Amygdala (tissue), 56 donors: ENCODE measurements at places on chromosomes 1 and 21.
A peak's percentile ranks its signal among the peaks of the same experiment; 100 is the strongest.

DNA sequence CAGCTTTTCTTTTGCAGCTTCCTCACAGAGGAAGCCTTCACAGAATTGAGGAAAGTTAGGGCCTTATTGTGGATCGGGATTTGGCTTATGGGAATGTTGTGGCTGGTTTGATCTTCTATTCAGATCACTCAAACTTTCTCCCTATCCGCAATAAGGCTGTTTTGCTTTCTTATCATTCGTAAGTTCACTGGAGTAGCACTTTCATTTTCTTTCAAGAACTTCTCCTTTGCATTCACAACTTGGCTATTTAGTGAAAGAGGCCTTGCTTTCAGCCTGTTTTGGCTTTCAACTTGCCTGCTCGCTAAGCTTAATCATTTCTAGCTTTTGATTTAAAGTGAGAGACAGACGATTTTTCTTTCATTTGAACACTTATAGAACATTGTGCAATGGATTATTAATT is 181.9 kb upstream of the B3GALT2 start:
- DNase-seq: no peak

DNA sequence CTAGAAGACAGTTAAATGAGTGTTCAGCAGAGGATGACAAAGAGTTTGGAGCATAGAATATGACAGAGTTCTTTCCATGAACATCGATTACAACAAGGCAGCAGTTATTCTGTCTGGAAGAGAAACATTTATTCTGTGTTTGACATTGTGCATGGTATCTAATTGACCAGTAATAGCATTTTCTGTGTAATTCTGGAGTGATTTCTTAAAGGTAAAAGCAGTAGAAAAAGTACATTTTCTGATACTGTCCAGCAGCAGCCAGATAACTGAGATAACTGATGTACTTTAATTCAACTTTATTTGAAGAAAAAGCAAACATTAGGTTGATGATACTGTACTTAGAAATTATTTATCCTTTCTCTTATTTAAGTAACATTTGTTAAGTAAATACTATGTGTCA is 497.1 kb downstream of the AGBL4 start:
- no peak for DNase-seq

- no peak for DNase-seq
Measured at GRCh38 chr1:119368554-119368953, at the start of gene HAO2. TSS of gene HAO2 (plus strand) at chr1:119368785. CDS start at chr1:119381086, 12,301 bp downstream.

DNA sequence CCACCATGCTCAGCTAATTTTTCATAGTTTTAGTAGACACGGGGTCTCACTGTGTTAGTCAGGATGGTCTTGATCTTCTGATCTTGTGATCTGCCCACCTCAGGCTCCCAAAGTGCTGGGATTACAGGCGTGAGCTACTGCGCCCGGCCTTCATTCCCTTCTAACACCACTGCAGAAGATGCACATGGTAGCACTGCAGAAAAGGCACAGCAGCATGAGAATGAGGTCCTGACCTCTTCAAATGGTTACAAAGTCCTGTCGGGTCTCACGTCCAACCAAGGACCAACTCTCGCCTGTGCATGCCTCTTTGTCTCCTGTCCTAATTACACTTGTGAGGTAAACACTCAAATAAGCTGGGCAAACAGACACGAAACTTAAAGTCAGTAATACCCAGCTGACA is 83.0 kb upstream of the GCLM start:
- DNase-seq: no peak

DNA sequence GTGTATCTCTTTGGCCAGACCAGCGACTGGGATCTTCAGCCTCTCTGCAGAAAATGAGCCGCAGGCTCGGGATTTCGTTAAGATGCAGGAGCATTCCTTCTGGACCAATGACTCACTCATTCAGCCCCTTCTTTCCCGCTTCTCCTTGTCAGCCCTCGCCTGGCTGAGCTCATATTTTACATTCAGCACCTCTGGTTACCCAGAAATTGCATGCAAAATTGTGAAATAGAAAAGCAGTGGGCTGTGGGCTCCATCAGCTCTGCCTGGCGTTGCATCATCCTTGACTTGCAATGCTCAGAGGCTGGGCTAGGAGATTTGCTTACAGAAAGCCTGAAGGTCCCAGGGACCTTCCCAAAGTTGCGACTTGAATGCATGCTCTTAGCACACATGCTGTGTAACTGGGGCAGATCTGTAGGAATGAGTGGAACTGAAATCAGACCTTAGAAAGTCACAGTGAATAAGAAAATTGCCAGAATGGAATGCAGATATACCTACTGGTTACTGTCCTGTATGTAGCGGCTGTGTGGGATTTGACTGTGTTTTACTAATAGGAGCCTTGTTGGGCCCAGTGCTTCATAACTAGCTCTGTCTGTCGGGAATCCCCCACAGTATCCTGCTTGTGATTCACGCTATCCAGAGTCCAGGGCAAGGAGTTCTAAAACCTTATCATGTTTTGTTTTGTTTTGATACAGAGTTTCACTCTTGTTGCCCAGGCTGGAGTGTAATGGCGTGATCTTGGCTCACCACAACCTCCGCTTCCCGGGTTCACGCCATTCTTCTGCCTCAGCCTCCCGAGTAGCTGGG is 444.8 kb downstream of the KIF26B start:
- no peak for DNase-seq

DNA sequence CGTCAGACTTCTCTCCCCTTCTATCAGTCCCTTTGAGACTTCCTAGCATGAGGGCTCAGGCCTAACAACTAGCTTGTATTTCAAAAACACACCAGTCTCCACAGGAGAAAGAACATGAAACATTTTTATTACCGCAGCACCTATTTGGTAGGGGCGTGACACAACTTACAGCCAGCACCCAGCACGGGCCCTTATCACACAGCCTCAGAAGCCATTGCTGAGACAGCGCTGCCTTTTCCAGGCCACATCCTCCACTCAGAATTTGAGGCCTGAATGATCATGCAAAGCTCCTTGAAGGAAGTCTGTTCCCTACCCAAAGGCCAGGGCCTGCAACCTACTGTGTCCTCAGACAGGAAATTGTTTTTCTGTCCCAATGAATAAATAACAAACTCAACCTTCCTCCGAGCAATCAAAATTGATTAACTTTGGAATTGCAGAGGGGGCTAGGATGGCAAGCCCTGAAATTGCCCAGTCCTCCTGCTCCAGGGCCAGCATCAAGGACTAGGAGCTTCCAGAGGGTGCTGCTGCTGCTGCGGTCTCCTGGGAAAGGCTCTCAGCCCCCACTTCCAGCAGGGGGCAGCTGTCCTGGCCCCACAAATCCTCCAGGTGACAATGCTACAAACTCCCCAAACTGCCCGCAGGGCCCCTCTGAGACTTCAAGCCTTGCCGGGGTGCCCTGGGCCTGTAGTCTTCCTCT is 94.3 kb upstream of the GALNT2 start:
- DNase-seq: no peak

GRCh38 chr21:45473496-45474322 is 68.5 kb downstream of the SLC19A1 start:
- DNase-seq: no peak

DNA sequence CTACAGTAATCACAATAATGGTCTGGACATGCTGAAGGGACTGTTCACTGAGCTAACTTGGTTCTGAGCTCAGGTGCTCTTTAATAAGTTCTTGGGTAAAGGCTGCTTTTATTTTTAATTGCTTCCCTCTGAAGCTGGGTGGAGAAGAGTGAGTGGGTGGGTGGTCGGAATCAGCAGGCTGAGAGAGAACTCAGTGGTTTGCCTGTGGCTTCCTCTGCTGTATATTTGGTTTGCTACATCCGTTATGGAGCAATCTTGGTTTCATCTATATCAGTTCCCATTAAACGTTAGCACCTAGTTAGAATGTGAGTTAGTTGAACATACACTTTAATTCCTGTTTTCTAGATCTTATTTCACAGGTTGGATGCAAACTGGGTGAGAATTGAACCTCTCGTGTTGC is 23.3 kb downstream of the CNIH4 start:
- no peak for DNase-seq

DNA sequence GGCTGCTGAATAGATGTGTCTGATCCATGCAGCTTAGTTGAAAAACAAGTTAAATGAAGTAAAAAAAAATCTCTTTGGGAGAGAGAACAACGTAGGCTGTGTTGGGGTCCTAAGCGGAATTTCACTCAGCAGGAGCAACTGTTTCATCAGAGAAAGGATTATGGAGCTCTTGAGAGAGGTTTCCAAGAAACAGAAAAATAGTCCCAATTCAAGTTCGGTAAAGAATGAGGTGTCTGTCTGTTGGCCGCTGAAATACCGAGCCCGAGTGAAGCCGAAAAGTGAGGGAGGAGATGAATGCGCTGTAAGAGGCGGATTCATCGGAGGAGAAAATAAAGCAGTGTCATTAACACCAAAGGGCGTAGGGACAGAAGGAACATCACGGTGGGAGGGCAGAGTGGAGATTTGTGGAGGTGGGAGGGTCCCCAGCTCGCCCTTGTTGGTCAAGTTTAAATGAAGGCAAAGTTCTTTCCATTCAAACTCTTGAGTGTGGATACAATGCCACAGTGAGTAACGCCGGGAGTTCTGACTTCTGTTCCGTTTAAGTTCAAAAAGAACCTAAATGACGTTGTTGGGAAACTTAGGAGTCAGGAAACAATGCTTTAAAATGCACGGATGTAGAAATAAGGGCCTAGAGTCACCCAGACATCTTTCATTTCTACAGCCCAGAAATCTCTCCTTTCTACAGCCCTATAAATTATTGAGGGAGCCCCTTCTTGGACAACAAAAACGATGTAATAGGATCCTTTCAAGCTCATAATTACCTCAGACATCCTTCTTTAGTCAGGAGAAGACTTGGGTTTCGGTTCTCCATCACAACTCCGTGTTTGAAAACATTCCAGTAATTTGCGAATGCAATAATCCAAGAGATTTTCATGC is 15.6 kb upstream of the SLC45A1 start:
- peak; percentile 3 for DNase-seq

- DNase-seq: no peak
Measured at GRCh38 chr1:1004780-1005697, 5.1 kb upstream of the HES4 start.

GRCh38 chr1:245276445-245276844 is 121.7 kb downstream of the KIF26B start:
- DNase-seq: no peak

DNA sequence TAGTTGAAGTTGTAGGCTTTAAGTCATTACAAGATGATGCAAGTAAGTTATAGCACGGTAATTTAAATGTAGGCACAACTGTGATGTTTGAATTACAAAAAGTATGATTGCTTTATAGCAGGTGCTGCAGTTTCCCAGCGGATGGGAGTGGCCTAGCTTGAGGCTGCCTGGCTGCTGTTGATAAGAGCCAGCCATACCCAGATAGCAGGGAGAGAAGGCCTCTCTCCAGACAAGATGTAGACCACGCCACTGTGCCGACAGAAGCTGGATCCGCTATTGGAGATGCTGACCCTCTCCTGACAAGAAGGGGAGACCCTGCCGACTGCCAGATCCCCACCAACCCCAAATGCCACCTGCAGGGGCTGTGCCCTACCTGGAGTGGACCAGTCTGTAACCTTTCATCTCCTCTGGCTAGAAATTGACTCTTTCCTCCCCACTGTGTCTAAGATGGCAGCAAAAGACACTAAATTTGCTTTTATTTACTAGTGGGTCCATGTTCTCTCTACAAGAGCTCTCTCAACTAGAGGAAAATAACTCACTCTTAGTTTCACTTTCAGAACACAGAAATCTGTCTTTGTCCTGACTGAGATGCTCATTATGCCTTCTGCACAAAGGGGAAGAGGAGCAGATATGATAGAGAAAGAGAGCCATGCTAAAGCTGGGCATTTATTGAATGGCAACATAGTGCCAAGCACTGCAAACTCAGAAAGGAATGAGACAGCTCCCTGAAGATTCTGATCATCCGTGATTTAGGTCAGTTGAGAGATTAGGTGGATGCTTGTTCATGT is 127.9 kb downstream of the URB2 start:
- DNase-seq: no peak

- no peak for DNase-seq
Measured at GRCh38 chr1:21234779-21235178, 55.5 kb downstream of the ECE1 start.

DNA sequence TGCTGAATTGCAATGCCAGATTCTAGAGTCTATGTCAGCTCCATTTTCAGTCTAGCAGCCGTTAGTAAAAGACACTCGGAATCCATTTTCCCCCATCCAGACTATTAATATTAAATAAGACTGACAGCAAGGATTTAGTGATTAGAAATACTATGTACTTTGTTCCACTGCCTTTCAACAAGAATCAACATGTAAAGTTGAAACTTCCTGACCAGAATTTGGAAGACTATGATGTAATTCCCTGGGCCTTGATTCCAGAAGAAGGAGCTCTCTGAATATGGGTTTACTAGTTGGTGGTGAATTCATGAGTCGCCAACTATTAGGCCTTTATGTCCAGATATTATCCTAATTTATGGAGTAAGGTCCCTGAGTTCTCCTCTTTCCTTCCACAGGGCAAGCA is 24.8 kb downstream of the KDM1A start:
- no peak for DNase-seq

DNA sequence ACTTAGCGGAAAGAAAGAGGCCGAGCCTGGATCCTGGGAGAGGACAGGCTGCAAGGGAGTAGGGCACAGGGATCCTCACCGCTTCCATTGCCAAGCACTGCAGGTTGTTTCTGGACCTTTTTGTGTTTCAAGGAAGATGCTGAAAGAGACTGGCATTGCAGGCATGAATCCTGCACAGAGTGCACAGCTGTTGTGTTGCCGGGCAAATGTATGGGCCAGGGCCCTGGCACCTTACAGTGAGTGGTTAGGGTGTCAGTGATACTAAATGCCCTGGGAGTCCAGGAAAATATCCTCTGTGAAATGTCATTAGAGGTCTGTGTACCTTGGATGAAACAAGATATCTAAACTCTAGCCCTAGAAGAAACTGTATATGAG is 145.5 kb upstream of the FGGY start:
- no peak for DNase-seq

DNA sequence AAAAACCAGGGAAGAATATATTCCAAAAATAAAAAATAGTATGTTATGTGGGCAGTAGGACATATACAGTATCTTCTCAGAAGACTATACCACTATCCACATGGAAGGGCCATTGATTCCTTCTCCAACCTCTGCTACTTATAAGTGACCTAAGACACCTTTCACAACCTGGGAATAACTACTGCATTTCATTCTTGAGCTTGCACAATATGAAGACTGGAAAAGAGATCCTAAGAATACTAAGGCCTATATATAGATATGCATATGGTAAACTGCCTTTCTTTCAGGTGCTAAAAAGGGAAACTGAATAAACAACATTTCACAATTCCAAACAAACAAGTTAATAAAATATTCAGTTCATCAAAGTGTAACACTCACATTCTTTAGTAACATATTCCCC is 32.0 kb upstream of the SDC3 start:
- no peak for DNase-seq

GRCh38 chr1:201371276-201371675 is 6.2 kb downstream of the TNNT2 start:
- DNase-seq: no peak
